ENCODE measurements at places on chromosomes 5 and 9.

DNA sequence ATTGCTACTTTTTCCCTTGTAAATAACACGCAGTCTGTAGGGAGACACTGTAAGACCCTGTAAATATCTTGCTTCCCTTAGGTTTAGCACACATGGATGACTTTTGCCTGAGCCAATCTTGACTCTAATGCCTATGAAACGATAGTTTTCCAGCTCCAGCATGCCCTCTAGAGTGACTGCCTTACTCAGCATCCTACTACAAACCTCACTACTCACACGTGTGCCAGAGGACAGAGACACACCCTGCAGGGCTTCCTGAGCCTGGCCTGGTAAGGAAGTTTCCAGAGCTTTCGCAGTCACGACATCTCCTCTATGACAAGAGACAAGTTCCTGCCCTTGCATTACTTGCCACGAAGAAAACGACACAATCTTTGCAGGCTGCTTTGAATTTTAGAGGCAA lies 138.1 kb downstream of the ATPSCKMT start:
- peak; percentile 13 for DNase-seq

DNA sequence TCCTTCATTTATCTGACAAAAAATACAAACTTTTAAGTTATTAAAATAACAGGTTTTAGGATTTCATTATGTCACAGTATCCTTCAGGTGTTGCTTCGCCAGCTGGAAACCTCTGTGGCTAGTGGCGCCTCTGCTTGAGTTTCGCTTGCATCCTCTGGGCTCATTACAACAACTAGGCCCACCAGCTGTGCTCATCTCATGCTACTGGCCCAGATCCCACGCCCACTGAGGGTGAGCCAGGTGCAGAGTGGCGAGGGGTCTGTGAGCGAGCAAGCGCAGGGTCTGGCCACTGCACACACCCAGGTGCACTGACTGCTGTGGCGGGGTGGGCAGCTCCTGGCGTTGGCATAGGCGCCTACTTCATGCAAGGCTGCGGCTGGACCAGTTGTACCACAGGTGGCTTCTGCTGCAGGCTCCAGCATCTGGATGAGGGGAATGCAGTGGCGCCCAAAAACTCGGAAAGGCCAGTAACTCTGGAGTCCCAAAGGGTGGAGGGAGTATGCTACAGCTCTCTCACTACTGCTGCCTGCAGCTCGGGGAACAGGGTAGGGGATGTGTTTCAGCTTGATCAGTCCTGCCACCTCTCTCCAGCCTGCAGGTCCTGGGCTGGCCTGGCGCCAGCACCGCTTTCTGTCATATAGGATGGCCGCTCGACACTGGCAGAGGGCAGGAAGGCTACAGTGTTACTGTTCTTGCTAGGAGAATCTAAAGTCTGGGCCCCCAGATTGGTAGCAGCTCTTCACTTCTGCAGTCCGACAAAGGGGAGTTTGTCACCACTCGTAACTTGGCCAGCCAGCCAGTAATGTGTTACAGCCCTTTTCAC lies 452.1 kb downstream of the TUSC1 start:
- no peak for DNase-seq

- DNase-seq: peak; percentile 88
Measured at GRCh38 chr9:130701059-130702022, 7.8 kb downstream of the EXOSC2 start.

DNA sequence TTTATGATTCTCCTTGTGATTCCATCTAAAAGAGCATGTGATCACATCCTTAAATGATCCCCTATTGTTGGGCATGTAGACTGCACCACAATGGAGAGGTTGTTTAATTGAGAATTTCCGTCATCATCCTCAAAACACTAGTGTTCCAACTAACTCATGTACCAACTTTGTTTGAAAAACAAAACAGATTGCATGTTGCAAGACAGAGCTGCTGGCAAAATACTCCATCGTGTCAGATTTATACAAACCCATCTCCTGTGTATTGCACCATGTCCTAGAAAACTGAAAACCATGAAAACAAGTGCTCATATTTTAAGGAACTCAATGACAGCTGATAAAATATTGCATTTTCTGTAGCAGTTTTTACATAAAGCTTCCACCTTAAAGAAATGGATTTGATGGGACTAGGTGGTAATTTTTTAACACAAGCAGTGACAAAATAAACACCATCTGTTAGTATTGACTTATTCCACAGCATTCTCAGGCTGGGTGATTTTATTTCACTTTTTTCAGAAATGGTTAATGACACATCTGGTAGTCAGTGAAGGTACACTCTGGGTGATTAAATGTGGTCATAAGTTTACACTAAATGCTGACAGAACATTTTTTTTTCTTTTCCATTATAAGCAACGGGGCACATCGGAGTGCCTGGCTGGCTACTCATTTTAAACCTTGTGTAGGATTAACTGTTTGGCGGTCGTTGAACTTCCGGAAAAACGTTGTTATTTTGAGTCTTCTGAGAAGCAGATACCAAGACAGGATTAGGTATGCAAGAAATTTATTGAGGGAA lies 602.9 kb upstream of the WWC1 start:
- DNase-seq: no peak

DNA sequence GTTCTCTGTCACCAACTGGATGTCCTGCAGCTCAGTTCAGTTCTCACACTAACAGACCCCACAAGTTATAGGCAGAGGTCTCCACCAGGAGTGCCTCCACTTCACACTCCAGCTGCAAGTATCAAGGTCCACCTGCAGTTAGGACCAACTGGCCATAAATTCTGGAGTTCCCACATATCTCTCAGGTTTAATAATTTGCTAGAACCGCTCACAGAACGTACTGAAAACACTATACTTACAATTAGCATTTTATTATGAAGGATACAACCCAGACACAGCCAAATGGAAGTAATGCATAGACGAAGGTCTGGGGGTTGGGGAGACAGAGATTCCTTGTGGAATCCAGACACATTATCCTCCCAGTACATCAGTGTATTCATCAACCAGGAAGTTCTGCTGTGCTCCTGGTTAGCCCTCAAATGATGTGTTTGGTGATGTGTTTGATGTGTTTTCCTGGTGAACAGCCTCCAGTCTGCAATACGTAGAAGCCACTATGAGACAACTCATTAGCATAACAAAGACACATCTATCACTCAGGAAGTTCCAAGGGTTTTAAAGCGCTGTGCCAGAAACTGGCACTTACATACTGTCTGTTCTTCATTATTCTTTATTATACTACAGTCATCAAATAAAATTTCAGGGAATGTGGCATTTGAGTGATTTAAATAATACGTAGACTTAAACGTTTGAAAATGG lies 25.4 kb downstream of the OGN start:
- DNase-seq: peak; percentile 73

GRCh38 chr5:30039379-30039778 lies 1154.1 kb upstream of the CDH6 start:
- DNase-seq: no peak

DNA sequence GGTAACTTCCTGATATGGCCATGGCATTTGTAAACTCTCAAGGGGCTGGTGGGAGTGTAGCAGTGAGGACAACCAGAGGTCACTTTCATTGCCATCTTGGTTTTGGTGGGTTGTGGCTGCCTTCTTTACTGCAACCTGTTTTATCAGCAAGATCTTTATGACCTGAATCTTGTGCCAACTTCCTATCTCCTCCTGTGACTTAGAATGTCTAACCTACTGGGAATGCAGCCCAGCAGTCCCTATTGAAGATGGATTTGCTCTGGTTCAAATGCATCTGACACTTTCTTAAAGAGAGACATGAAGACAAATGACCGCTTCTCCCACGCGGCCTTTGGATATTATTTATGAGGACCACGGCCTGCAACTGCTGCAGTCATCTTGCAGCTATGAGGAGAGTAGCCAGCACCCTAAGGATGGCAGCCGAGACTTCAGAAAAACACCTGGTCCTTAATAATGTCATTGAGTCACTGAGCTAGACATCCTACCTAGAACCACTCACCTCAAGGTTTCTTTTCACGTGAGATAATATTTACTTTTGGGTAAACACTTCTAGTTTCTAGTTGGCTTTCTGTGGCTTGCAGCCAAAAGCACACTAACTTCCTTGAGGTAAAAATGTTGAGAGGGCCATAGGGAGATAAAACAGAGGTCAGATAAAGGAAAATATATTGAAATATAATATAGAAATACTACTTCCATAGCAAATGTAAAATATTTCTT lies 28.2 kb downstream of the CETN3 start:
- peak; percentile 63 for DNase-seq

GRCh38 chr9:130607640-130608420 lies 28.5 kb downstream of the FUBP3 start:
- DNase-seq: no peak

DNA sequence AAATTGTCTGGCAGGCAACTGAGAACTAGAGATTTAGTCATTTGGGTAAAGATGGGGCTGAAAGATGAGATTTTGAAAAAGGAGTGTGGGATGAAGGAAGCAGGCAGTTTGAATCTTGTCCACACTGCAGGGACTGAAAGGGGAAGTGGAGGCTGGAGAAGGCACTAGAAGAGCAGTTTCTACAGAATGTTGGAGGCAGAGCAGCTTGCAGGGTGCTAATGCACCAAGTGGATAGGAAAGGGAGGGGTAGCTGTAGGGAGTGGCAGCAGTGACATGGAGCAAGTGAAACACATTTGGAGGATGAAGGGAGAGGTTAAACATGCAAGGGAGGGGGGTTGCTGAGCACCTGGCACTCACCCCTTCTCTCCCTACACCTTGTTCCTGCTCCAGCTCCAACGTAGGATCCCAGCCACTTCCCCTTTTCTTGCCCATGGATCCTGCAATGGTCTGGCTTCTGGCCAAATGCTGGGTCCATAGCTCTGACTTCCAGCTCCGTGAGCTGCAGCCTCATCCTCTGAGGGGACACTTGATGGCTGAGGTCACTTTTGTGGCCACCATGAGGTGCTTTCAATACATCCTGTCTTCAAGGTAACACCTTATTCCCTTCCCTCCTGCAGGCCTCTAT lies 30.0 kb upstream of the FGD3 start:
- no peak for DNase-seq

DNA sequence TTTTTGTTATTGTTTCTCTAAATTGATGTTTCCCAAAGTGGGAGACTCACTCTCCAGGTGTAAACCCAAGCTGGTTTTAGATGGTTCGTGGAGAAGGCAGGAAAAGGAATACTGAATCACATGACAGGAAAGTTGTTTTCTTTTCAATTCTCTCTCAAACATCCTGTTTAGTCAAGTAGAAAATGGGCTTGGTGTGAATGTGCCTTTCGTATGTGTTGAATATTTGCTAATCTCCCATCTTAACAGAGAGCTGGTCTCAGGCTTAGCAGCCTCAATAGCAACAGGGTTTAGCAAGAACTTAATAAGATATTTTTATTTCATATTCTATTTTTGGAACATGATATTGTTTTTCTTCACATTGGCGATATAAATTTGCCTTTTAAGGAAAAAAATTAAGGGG lies 119.7 kb downstream of the INSYN2B start:
- DNase-seq: no peak

GRCh38 chr9:34582787-34583186 lies 6.7 kb downstream of the CNTFR start:
- no peak for DNase-seq

DNA sequence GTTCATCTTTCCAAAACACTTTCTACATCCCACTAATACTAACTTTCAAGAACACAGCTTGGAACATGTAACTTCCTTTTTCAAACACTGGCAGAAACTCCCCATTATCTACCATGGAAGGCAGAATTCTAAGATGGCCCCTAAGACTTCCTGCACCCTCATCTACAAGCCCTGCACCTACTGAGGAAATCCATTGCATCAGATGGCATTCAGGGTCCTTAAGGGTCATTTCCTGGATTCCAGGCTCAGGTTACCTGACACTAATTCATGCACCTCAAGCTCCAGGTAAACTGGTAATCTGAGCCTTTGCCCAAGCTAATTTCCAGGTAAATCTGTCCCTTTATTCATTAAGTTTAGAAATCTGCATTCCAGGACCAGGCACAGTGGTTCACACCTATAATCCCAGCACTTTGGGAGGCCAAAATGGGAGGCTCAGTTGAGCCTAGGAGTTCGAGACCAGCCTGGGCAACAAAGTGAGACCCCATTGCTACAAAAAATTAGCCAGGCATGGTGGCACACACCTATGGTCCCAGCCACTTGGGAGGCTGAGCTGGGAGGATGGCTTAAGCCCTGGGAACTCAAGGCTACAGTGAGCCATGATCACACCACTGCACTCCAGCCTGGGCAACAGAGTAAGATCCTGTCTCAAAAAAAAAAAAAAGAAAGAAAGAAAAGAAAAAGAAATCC lies 91.6 kb downstream of the NFIB start:
- peak; percentile 13 for DNase-seq

DNA sequence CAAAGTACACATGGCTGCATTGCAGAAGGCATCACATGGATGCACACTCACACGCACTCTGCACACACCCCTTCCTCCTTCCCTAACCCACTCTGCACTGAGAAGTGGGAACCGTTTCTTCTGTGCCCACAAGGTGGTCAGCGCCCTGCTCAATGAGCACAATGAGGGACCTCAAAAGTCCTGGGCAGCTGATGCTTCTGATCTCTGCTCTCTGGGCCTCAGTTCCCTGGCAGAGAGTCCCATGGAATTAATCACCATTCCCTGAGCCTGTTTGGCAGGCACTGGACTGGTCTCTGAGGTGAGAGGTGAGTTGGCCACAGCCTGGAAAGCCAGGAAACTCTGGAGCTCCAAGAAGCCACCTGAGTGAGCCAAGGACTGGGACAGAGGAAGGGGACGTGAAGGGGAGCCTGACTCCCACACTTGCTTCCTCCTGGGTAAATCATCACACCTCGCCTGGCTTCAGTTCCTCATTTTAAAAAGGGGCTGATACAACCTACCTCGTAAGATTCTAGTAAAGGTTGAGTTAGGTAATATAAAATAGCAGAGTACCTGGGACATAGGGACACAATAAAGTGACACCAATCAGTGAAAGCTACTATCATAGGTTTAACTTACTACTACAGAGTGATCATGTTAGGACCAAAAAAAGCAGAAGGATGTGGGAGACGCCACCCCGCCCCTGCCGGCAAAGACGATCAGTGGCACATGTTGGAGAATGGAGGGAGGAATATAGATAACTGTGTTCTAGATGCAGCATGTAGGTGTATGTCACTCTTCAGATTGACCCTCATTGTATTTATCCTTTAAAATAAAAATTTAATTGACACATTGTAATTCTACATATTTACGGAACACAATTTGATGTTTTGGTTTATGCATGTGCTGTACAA lies 21.1 kb upstream of the IGFBPL1 start:
- DNase-seq: no peak

DNA sequence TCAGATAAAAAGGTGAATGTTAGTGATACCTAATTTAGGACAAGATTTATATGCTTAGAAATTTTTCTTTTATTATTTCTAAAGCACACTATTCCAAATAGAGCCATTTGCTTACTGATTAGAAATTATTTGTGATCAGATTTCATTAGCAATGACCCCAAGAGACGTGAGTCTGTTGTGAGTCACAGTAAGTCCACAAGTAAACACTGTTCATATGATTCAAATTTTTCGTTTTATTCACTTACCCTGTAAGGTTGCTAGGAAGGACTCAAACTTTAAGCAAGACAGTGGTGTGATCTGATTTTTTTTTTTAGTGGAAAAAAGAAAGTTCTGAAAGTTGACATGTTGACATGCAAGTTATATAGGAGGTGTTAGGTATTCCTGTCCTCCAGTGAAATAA lies 1.2 kb downstream of the CARD6 start:
- DNase-seq: no peak

GRCh38 chr9:36903541-36904435 lies 130.3 kb downstream of the PAX5 start:
- peak; percentile 74 for DNase-seq

- no peak for DNase-seq
Measured at GRCh38 chr9:134864821-134865190, 15.8 kb upstream of the FCN2 start.

All from DMS53 (cell line).